Activated CD4-positive, alpha-beta memory T cell treated with anti-CD3 and anti-CD28 coated beads for 36 hours (primary cell): ENCODE measurements at places on chromosomes 5 and 9.
A peak's percentile ranks its signal among the peaks of the same experiment; 100 is the strongest.

DNA sequence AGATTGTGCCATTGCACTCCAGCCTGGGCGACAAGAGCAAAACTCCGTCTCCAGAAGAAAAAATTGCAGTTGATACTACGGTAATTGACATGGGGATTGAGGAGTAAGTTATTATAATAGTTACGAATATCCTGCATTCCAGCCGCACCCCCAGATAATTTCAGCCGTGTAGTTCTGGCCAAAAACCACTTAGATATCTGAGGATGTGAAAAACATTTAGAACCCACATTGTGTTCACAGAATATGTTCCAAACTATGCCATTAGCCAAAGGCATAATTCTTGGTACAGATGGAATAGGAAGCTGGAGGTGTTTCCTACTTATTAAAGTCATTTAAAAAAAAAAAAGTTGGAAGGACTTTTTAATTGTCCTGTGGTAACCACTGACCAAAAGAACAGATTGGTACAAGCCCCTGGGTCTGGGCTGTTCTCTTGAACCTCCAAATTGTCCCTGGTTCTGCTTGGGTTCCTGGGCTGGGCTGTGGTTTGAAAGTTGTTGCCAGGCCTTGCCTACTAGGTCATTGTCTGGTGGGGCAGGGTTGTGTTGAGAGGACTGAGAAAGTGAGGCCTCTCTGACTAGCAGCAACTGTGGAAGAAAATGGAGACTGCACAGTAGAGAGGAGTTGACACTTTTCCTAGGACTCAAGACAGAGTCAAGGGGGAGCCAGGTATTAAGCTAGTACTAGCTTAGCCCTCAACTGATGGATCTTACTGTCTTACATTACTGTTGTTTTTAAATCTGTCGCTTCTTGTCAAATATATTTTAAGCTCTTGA, 198.8 kb downstream of the NR3C1 start:
- no peak overlapping the region for H3K4me3 ChIP-seq
- peaks cover 35% of the 10 kb centered on the region for H3K4me1 ChIP-seq

DNA sequence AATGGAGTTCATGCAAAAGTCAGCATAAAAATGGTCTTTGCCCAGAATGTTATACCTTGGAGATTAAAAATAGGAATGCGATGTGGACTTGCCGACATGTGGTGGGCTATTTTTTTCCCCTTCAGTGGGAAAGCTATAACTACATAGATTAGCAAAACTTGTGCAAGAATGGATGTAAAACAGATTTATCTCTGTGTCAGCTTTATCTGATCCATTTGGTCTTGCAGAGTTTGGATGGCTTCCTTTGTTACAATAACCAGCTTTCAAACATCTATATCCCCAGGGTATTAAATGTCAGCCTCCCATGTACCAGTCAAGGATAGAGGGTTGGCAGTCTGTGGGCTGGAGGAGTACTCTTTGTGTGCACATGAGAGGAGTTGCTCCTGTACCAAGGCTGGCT, 284.9 kb downstream of the TMEM38B start:
- no peak overlapping the region for H3K4me3 ChIP-seq
- H3K4me1 ChIP-seq, result no peaks in the 10 kb centered on the region
- DNase-seq, result no peak
- H3K27ac ChIP-seq, result no peak overlapping the region
- no peaks in the 10 kb centered on the region for H3K36me3 ChIP-seq
- H3K27me3 ChIP-seq, result no peaks in the 10 kb centered on the region

DNA sequence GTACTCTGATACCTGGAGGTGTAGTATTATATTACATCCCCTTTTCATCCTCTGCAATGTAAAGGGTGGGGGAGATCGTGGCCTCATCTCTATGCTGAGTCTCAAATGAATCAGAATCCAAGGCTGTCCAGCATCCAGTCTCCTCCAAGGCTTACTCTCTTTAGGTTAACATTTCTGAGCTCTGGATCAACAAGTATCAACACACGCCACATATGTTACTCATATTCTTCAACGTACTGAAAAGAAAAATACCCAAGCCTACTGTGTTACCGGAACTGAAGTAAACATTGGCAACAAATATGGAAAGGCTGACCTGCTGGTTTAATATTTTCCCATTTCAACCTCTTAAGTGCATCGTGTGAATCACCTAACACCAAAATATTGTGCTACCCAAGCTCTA, 241.8 kb downstream of the GAS1 start:
- no peak overlapping the region for H3K27ac ChIP-seq
- H3K36me3 ChIP-seq, result no peaks in the 10 kb centered on the region
- no peak for DNase-seq
- no peaks in the 10 kb centered on the region for H3K4me1 ChIP-seq
- no peak overlapping the region for H3K4me3 ChIP-seq

DNA sequence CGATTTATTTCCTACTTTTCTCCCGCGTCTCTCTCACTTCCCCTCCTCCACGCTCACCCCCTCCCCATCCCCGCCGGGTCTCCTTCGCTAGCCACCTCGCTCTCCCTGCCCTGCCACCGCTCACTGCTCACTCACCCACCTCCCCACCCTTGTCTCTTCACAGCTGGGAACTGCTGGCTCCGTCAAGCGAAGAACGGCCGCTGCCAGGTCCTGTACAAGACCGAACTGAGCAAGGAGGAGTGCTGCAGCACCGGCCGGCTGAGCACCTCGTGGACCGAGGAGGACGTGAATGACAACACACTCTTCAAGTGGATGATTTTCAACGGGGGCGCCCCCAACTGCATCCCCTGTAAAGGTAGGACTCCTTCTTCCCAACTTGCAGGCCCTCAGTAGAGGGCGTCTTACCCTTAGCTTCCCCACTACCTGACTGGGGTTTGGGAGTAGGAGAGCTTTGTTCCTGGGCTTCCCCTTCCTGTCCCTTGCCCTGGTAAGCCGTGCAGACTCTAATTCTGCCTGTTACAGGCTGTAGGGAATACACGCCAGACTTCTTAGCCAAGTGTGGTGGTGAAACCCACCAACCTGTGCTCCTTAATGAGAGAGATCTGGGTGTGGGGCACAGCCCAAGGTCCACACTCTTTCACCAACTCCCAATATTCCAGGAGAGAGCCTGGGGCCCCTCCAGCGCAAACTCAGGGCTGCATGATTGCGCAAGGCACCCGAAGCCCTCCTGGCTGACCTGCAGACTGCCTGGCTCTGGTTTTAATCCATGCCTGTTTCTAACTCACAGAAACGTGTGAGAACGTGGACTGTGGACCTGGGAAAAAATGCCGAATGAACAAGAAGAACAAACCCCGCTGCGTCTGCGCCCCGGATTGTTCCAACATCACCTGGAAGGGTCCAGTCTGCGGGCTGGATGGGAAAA, 2.5 kb downstream of the FST start:
- H3K27me3 ChIP-seq, result peaks cover 34% of the 10 kb centered on the region
- H3K4me3 ChIP-seq, result peak overlapping the region; percentile 77

- H3K4me3 ChIP-seq, result no peak overlapping the region
- no peaks in the 10 kb centered on the region for H3K27me3 ChIP-seq
- no peak for DNase-seq
These were observed 215.6 kb upstream of the DMAC1 start for GRCh38 chr9:8014997-8015682.

- no peak overlapping the region for H3K4me3 ChIP-seq
- DNase-seq, result no peak
- peaks cover 18% of the 10 kb centered on the region for H3K27me3 ChIP-seq
- peaks cover 1% of the 10 kb centered on the region for H3K4me1 ChIP-seq
- H3K36me3 ChIP-seq, result no peaks in the 10 kb centered on the region
- H3K27ac ChIP-seq, result no peak overlapping the region
These were observed 77.6 kb downstream of the PCDH1 start for GRCh38 chr5:141800617-141801016.

DNA sequence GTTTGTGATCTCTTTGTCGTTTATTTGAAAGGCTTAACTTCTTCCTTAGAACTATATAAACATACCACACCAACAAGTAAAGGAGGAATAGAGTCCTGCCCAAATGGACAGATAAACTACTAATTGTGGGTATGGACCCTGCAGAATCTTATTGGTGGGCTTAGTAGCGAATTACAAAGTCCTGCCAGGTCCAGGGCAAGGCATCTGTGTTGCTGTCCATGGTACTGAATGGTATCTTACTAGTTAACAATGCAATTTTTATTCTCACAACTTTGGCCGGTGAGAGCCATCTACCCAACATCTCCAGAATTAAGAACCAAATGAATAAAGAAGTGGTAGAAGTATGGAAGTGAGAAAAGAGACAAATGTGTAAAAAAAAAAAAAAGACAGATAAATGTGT, 1782.4 kb upstream of the WWC1 start:
- no peaks in the 10 kb centered on the region for H3K36me3 ChIP-seq
- no peak overlapping the region for H3K4me3 ChIP-seq
- H3K4me1 ChIP-seq, result no peaks in the 10 kb centered on the region
- no peaks in the 10 kb centered on the region for H3K27me3 ChIP-seq
- no peak for DNase-seq

DNA sequence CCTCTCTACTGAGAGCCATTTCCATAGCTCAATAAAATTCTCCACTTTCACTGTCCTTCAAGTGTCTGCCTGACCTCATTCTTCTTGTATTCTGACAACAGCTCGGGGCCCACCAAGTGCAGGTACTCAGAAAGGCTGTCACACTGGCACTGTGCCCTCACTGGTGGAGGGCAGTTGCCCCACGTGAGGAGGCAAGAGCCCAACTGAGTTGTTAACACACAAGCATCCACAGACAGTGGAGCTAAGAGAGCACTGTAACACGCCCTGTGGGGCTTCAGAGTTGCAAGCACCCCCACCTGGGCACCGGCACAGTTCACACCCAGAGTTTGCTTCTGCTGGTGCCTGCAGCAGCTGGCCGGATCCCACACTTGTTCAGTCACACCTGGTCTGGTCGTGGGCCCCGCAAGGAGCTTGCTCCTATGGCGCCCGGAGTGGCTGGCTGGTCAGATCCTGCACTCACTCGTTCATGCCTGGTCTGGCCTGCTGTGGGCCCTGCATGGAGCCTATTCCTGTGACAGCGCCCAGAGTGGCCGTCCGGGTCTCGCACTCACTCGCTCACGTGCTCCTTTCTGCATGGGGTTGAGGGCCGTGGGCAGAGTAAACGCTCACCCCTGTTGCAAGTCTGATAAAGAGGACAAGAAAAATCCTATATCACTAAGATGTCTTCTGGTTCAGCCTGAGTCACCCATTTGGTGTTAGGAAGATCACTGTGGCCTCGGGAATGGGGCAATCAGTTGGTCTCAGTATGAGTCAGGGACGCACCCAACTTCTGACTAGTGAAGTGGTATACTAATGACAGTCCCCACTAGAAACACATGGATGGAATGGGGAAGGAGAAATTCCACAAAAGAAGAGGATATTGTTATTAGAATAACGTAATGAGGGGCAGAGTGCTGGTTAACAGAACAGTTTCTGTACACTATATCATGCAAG, 87.0 kb upstream of the CCNH start:
- H3K27me3 ChIP-seq, result peaks cover 5% of the 10 kb centered on the region
- H3K4me1 ChIP-seq, result no peaks in the 10 kb centered on the region
- H3K36me3 ChIP-seq, result peaks cover 4% of the 10 kb centered on the region
- H3K4me3 ChIP-seq, result no peak overlapping the region
- DNase-seq, result no peak

- H3K4me3 ChIP-seq, result no peak overlapping the region
- no peaks in the 10 kb centered on the region for H3K4me1 ChIP-seq
- no peak overlapping the region for H3K27ac ChIP-seq
These were observed 34.2 kb upstream of the GRPEL2 start for GRCh38 chr5:149310947-149311658.

GRCh38 chr5:168227973-168228615, 63.4 kb upstream of the WWC1 start:
- H3K4me1 ChIP-seq, result peaks cover 23% of the 10 kb centered on the region
- no peaks in the 10 kb centered on the region for H3K36me3 ChIP-seq
- peak overlapping the region; percentile 57 for H3K27ac ChIP-seq
- DNase-seq, result peak; percentile 55
- H3K27me3 ChIP-seq, result peaks cover 14% of the 10 kb centered on the region
- peak overlapping the region; percentile 23 for H3K4me3 ChIP-seq

GRCh38 chr9:72351538-72352453, 13.2 kb downstream of the ZFAND5 start:
- DNase-seq, result peak; percentile 12
- peaks cover 22% of the 10 kb centered on the region for H3K4me1 ChIP-seq
- peaks cover 32% of the 10 kb centered on the region for H3K36me3 ChIP-seq
